ENCODE measurements at places on chromosomes 16 and 17.

DNA sequence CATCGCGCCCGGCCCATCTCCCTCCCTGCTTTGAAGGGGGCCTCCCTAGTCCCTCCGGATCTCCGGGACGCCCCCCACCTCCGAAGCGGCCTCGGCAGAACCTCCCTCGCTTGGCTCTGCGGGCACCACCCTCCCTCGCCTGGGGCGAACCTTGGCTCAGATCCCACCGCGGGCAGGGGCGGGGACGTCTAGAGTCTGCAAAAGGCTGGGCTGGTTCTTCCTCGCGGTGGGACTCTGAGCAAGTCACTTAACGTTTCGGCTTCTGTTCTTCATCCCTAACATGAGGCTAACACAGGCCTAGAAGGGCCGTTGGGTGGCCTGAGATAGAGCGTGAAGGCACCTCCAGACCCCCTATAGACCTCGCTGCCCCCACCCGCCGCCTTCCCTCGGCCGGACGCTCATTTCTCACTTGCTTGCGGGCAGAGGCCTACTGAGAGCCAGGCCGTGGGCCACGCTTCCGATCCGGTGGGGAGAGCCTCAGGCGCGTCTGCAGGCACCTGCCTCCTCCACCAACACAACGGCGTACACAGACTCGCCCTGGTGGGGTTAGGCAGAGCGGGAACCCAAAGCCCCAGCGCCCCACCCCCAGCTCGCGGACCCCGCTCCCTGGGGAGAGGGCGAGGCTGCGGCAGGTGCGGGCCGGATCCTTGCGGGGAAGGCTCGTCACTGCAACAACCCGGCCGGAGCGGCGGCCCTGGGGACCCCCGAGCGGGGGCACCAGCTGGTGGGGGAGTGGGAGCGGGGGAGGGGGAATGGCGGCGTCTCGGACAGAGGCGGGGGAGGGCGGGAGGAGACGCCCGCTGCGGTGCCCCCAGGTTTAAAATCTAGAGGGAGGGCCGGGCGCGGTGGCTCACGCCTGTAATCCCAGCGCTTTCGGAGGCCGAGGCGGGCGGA, 5.4 kb downstream of the MYO1C start:
- DNase-seq: peak; percentile 94

DNA sequence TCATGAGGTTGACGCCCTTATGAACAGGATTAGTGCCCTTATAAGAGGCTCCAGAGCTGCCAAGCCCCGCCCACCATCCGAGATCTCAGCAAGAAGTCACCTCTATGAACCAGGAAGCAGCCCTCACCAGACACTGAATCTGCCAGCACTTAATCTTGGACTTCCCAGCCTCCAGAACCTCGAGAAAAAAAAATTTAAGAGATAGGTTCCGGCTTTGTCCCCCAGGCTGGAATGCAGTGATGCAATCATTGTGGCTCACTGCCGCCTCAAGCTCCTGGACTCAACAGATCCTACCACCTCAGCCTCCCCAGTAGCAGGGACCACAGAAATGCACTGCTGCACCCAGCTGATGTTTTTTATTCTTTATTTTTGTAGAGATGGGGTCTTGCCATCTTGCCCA, 22.5 kb upstream of the ADCY9 start:
- no peak for DNase-seq

- DNase-seq: no peak
Measured at GRCh38 chr16:4071686-4072561, 44.3 kb downstream of the ADCY9 start.

DNA sequence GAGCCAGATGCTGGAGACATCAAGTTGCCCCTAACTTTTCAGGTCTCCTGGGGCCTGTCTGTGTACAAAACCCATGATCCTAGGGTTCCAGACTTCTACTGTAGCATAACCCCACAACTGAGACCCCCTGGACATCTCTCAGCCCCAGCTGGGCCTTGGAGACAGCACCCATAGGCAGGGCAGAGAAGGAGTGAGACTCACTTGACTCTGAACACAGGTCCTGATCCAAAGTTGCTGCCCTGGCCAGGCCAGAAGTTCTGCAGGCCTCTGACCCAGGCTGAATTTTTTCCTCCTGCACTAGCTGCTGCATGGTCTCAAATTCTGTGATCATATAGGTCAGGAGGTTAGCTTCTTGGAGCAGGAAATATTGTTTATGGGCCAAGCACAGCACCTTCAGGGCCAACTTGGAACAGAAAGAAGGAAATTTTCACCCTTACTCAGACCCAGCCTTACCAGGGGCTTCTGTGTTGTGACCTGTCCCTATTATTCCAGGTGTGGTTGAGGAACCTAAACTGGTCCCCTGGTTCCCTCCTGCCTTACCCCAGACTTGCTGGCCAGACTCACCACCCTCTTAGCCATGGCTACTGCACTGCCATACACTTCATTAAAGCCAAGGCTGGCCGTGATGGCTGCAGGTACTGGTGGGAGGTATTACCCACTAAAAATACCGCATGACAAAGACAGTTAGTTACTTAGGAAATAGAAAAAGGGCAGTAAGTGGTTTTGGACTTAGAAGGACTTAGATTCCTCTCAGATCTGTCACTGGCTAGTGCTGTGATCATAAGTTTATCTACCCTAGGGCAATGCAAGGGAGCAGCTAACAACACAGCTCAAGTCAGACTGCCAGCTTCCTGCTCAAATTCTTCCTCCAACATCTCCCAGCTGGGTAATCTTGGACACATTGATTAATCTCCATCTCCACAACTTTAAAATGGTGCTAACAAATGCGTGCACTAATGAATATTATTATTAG, 2180.1 kb downstream of the TP53TG3F start:
- no peak for DNase-seq

GRCh38 chr16:28092721-28093384, 29.3 kb upstream of the GSG1L start:
- peak; percentile 77 for DNase-seq

- DNase-seq: no peak
Measured at GRCh38 chr16:17396762-17397498, 73.8 kb downstream of the XYLT1 start.

GRCh38 chr16:58205276-58206036, 7.5 kb upstream of the CSNK2A2 start:
- DNase-seq: peak; percentile 61

DNA sequence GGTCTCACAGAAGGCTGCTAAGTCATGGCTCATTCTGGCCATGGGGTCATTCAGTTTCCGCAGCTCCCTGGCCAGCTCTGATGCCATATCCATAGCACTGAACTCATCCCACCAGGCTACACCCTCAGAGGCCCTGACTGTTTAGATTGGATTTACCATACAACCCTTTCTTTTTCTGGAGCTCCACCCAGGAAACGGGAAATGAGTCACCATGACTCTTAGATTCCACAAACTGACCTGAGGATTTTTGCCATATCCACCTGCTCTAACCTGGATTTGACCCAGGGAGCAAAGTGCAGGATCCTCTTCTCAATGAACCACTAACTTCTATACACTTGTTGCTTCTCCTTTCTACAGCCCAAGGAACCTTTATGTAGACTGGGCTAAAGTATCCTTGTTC, 20.3 kb upstream of the CALB2 start:
- DNase-seq: peak; percentile 12

- peak; percentile 85 for DNase-seq
Measured at GRCh38 chr17:1709971-1710806, at the start of gene TLCD2. TSS of gene TLCD2 (minus strand) at chr17:1710377. CDS start at chr17:1710242, 135 bp downstream.

- DNase-seq: peak; percentile 65
Measured at GRCh38 chr17:36994438-36994837, 45.7 kb downstream of the AATF start.

GRCh38 chr16:1453316-1453715, 9.0 kb upstream of the CCDC154 start:
- no peak for DNase-seq

DNA sequence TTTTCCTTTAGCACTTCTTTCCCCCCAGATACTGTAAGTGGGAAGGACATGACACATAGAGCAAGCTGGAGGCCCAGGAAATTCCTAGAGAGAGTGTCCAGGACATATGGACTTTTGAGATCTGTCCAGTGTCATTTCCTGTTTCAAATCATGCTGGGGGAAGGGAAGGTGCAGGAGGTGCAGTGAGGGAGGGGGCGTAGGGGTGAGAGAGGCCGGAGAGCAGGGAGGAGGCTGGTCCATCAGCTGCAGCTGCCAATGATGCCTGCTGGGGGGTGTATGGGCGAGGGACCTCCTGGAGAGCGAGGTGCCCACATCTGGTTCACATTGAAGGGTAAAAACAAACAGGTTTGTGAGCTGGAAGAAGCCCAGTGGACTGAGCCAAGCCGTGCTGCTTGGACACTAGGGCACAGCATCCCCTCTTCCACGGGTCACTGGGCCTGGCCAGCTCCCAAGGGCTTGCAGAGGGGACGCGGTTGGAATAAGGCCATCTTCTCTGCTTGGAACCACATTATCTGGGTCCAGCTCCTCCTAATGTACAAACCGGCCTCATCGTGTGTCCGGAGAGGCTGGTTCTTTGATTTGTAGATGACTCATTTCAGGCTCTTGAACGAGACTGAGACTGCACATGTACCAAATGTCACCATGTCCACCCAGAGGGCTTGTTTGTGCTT, 70.4 kb upstream of the SMURF2 start:
- no peak for DNase-seq

DNA sequence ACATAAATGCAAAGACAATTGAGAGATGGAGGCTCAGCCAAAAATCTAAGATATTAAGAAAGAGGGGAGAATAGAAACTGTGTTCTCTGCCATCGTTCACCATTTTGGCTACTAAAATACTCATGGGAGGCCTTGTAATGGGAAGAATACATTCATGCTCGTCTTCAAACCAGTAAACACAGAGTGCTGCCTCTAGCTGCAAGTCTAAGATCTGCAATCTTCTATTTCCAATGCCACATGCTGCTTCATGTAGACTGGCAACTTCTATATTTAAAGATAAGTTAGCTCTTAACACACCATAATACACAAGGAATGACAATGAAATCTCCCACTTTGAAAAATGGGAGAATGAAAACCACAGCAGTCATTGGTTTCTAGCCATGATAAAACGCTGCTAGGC, 387.3 kb downstream of the HS3ST3B1 start:
- DNase-seq: no peak

- no peak for DNase-seq
Measured at GRCh38 chr16:23505671-23506605, 4.4 kb downstream of the GGA2 start.

GRCh38 chr17:47762728-47763127, 29.7 kb downstream of the TBX21 start:
- DNase-seq: no peak

GRCh38 chr16:12195296-12195695, 218.8 kb downstream of the SNX29 start:
- no peak for DNase-seq

- no peak for DNase-seq
Measured at GRCh38 chr17:80371196-80371595, 43.8 kb upstream of the ENDOV start.

DNA sequence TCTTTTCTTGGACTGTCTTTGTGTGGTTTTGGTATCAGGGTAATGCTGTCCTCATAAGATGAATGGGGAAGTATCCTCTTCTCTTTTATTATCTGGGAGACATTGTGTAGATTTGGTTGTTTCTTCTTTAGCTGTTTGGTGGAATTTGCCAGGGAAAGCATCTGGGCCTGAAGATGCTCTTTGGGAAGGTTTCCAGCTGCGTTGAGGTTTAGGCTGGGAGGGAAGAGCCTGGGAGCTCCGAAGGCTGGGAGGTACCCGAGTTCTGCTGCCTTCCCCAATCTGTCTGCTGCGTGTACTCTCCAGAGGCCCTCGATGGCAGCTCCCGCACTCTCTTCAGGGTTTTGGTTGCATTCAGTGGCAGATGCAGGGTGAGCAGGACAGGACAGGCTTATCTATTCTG, 25.6 kb upstream of the CRISPLD2 start:
- no peak for DNase-seq

DNA sequence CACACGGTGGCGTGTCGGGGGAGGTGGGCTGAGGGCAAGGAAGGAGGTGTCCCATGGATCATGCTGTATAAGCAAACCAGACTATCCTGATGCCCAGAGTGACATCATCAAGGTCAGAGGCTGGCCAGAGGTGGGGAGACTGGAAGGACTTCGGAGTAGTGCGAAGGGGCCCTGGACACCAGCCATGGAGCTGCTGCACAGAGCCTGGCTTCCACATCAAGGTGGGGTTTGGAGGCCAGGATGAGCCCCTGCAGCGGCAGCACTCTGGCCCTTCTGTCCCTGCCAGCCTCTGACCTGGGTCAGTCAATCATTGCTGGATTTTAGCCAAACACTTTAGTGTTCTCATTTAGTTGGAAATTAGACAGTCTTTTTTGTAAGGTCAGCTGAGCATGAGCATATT, 34.8 kb downstream of the MED13 start:
- DNase-seq: no peak

GRCh38 chr16:82655072-82655714, 28.4 kb downstream of the CDH13 start:
- no peak for DNase-seq

- DNase-seq: no peak
Measured at GRCh38 chr16:88317613-88317965, 65.2 kb upstream of the ZNF469 start.

- DNase-seq: no peak
Measured at GRCh38 chr16:23476289-23476688, 23.3 kb upstream of the COG7 start.

GRCh38 chr17:28204244-28204643, 114.8 kb upstream of the TMEM97 start:
- DNase-seq: no peak

DNA sequence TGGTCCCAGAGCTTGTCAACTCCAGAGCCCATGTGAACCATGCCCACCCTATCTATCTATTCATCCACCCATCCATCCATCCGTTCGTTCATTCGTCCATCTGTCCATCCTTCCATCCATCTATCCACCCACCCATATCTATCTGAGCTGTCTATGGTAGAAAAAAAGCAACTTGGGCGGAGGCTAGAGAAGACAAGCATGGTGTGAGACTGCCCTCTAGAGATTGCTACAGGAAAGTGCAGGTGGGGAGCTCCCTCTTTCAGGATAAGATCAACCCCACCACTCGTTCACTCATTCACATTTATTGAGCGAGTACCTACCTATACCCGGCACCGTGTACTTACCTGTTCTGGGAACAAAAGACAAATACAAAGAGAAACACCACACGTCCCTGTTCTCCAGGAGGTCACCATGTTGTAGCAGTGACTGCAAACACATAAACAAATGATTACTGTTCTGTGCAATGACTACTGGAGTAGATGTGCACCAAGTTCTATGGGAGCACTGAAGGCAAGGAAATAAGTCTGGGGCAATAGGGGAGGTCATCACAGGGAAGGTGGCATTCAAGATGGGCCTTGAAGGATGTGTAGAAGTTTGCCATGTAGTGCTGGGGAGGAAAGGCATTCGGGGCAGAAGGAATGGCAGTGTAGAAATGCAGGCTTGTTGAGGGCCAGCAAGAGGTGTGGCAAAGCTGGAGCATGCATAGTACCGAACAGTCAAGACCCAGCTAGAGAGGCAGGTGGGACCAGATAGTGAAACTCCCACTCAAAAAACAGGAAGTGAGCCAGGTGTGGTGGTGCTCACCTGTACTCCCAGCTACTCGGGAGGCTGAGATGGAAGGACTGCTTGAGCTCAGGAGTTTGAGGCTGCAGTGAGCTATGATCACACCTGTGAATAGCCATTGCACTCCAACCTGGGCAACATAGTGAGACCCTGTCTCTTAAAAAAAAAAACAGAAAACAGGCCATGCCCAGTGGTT, 13.4 kb upstream of the ATP5MC1 start:
- DNase-seq: peak; percentile 25

- DNase-seq: peak; percentile 96
Measured at GRCh38 chr17:60410001-60410400, 12.3 kb upstream of the CHCT1 start.
